ENCODE measurements at places on chromosomes 5 and 9.

DNA sequence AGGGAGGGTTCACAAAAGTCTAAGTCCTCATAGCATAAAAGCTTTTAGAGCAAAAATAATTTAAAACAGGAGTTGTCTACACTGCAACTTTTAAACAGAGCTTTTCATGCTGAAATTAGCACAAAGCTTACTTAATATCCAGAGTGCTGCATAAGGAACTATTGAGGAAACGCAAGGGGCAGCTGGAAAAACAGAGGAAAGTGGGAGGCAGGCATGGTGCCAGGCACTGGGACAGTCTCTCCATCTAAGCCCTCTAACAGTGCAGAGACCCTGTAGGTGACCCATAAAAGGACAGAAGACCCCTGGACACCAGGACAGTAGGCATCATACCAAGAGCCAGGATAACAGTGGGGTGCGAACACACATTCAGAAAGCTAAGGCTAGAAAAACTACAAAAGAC is 49.3 kb downstream of the ADAMTS12 start:
- no peak overlapping the region for H3K27ac ChIP-seq
- no peak for DNase-seq
- no peak overlapping the region for H3K4me3 ChIP-seq
- H3K27me3 ChIP-seq = peaks cover 9% of the 10 kb centered on the region
- H3K36me3 ChIP-seq = peaks cover 6% of the 10 kb centered on the region

DNA sequence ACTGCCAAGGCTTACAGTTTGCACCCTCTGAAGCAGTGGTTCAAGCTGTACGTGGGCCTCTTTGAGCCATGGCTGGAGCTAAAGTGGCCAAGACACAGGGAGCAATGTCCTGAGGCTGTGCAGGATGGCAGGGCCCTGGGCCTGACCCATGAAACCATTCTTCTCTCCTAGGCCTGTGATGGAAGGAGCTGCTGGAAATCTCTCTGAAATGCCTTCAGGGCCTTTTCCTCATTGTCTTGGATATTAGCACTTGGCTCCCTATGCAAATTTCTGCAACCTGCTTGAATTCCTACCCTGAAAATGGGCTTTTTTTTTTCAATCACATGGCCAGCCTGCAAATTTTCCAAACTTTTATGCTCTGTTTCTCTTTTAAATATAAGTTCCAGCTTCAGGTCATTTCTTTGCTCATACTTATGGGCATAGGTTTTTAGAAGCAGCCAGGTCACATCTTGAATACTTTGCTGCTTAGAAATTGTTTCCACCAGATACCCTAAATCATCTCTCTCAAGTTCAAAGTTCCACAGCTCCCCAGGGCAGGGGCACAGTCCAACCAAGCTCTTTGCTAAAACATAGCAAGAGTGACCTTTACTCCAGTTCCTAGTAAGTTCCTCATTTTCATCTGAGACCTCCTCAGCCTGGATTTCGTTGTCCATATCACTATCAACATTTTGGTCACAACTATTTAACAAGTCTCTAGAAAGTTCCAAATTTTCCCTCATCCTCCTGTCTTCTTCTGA is 138.3 kb downstream of the OSTF1 start:
- H3K27me3 ChIP-seq = peaks cover 3% of the 10 kb centered on the region
- DNase-seq = no peak
- H3K36me3 ChIP-seq = peaks cover 3% of the 10 kb centered on the region
- peaks cover 2% of the 10 kb centered on the region for H3K4me1 ChIP-seq

DNA sequence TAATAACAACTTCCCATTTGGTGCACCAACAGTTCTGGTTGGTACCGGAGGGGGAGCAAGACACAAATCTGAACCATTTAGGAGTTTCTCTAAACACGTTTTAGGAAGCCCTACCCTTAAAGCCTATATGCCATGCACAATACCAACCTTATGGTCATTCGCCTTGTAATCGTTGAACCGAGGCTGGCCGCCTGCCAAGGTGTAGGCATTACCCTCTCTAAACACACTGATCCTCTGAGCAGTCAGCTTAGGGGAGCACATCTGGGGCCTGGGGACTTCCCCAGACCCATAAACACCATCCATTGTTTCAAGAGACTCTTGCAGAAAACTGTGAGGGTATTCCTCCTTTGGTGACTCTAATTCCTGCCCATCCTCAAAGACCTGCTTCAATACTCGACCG is 328 bp downstream of the GRXCR2 start:
- peaks cover 2% of the 10 kb centered on the region for H3K27me3 ChIP-seq
- no peak overlapping the region for H3K27ac ChIP-seq
- no peaks in the 10 kb centered on the region for H3K36me3 ChIP-seq
- no peak for DNase-seq

DNA sequence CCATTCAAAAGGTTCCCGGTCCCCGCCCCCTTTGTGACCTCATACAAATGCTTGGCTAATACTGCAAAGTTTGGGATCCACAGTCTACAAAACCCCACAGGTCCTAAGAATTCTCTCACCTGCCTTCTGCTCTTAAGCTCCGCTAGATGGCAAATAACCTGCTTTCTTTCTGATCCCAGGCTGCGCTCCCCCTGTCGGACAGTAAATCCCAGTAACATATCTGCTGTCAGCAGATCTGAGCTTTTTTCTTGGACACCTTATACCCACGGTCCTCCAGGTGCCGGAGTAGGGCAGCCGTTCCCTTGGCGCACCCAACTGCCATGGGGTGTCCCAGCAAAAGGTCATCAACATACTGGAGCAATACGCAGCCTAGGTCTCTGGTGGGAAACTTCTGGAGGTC is 39.0 kb upstream of the PPP1R26 start:
- H3K4me3 ChIP-seq = no peak overlapping the region
- no peak for DNase-seq
- H3K4me1 ChIP-seq = no peaks in the 10 kb centered on the region
- H3K36me3 ChIP-seq = no peaks in the 10 kb centered on the region
- no peak overlapping the region for H3K27ac ChIP-seq

- DNase-seq = no peak
- H3K27ac ChIP-seq = no peak overlapping the region
- peaks cover 28% of the 10 kb centered on the region for H3K27me3 ChIP-seq
- H3K4me3 ChIP-seq = no peak overlapping the region
These were observed 101.5 kb downstream of the ARHGEF28 start for GRCh38 chr5:73727470-73727869.

DNA sequence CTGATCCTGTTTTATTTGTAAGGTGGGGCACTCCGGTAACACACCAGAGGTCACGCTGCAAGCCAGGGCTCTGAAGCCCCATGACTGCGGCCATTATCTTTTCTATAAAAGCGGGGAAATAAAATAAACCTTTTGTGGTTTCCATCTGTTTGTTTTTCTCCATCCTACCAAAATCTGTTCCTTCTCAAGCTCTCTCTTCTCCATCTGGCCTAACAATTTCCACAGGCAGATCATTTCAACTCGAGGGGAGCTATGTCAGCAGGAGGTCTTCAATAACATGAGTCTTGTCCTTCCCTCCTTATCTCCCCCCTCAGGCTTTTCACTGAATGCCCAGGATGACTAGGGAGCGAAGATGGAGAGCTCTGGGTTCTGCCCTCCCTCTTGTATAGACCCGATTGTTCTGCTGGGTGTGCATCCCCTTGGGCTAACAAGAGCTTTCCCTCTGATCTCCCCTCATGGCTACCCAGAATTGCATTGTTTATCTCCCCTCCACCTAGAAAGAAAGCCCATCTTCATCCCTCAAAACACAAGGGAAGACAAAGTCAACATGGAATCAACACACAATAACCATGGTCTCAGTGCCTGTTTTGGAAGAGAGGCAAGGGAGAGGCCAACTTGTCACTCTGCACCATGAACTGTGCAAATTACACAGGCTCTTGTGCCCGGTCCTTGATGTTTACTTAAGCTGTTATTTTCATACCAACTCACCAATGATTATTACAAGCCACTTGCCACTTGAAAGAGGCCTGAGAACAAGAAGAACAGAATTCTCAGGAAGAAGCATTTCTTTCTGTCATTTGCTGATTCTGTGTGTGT is 187.8 kb downstream of the FANCC start:
- H3K27me3 ChIP-seq = no peaks in the 10 kb centered on the region
- peaks cover 1% of the 10 kb centered on the region for H3K4me1 ChIP-seq
- no peak overlapping the region for H3K27ac ChIP-seq
- H3K36me3 ChIP-seq = peaks cover 1% of the 10 kb centered on the region

- DNase-seq = no peak
- no peak overlapping the region for H3K27ac ChIP-seq
- H3K27me3 ChIP-seq = peaks cover 9% of the 10 kb centered on the region
These were observed 1.3 kb downstream of the IL31RA start for GRCh38 chr5:55852503-55852902.

DNA sequence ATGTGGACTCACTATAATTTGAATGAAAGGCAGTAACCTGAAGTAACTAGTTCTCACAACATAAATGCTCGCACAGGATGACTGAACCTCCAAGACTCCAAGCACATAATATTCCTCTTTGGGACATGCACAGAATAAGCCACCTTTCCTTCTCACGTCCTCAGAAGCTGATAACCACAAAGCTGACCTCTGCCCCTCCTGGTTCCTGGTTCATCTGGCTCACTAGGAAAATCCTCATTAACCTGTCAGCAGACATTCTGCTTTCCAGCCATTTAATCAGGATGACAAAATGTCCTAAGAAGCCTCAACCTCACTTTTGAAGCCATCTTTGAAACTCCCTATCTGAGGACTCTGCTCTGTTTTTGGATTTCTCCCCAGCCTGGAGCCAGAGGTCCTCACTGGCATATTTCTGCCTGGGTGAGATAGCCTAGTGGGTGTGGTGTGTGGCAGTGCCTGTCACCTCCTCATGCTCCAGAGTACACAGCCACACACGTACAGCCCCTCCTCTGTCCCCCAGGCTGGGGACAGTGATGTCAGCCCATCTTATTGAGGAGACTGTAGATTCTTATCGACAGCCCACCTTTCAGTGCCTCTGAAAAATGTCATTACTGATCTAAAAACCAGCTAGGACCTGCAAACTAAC is 10.3 kb downstream of the ANKH start:
- H3K27ac ChIP-seq = no peak overlapping the region
- DNase-seq = no peak
- H3K4me1 ChIP-seq = no peaks in the 10 kb centered on the region
- peaks cover 3% of the 10 kb centered on the region for H3K36me3 ChIP-seq
- no peaks in the 10 kb centered on the region for H3K27me3 ChIP-seq

GRCh38 chr5:141852448-141852847 is 25.8 kb downstream of the PCDH1 start:
- H3K27me3 ChIP-seq = peaks cover 2% of the 10 kb centered on the region
- no peak overlapping the region for H3K27ac ChIP-seq
- H3K36me3 ChIP-seq = no peaks in the 10 kb centered on the region
- no peak for DNase-seq
- peaks cover 9% of the 10 kb centered on the region for H3K4me1 ChIP-seq

GRCh38 chr5:157548513-157549282 is 26.9 kb downstream of the ADAM19 start:
- H3K4me3 ChIP-seq = peak overlapping the region; percentile 50
- DNase-seq = no peak
- H3K36me3 ChIP-seq = peaks cover 42% of the 10 kb centered on the region
- H3K27ac ChIP-seq = peak overlapping the region; percentile 39
- peaks cover 4% of the 10 kb centered on the region for H3K27me3 ChIP-seq

- no peaks in the 10 kb centered on the region for H3K27me3 ChIP-seq
- no peak overlapping the region for H3K27ac ChIP-seq
- peaks cover 50% of the 10 kb centered on the region for H3K36me3 ChIP-seq
- no peak for DNase-seq
These were observed 19.0 kb downstream of the STOM start for GRCh38 chr9:121350993-121351561.

GRCh38 chr9:120212853-120213200 is 367.1 kb downstream of the CDK5RAP2 start:
- no peaks in the 10 kb centered on the region for H3K4me1 ChIP-seq
- H3K27ac ChIP-seq = no peak overlapping the region
- no peak for DNase-seq
- no peaks in the 10 kb centered on the region for H3K27me3 ChIP-seq

GRCh38 chr9:136306211-136307208 is 2.6 kb upstream of the CCDC187 start:
- no peak for DNase-seq
- no peak overlapping the region for H3K4me3 ChIP-seq
- H3K4me1 ChIP-seq = peaks cover 4% of the 10 kb centered on the region
- H3K27ac ChIP-seq = peak overlapping the region; percentile 36
- no peaks in the 10 kb centered on the region for H3K27me3 ChIP-seq

- no peak overlapping the region for H3K27ac ChIP-seq
- no peaks in the 10 kb centered on the region for H3K36me3 ChIP-seq
- no peak overlapping the region for H3K4me3 ChIP-seq
- no peak for DNase-seq
These were observed 77.5 kb downstream of the GLIS3 start for GRCh38 chr9:4222357-4222756.

DNA sequence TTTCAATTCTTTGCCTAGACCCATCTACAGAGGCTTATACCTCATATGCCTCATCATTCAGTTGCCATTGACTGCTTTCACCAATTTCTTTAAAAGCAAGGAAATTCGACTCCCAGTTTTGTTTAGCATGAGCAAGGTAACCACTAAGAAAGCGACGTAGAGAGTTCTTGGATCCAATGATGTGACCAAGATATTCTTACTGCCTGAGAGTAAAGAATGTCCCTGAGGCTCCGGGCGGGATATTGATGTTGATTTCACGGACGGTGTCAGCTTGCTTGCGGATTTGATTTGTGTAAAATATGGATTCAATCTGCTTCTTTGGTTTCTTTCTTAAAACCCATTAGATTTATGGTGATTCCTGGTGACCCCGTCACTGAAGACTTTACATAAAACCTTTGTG is 135.1 kb upstream of the ICE1 start:
- H3K27me3 ChIP-seq = no peaks in the 10 kb centered on the region
- no peak for DNase-seq
- no peaks in the 10 kb centered on the region for H3K36me3 ChIP-seq
- H3K4me3 ChIP-seq = no peak overlapping the region

GRCh38 chr5:74405593-74405992 is 234.9 kb downstream of the ENC1 start:
- H3K4me3 ChIP-seq = no peak overlapping the region
- DNase-seq = no peak
- H3K4me1 ChIP-seq = no peaks in the 10 kb centered on the region
- peaks cover 14% of the 10 kb centered on the region for H3K27me3 ChIP-seq
- no peaks in the 10 kb centered on the region for H3K36me3 ChIP-seq
- H3K27ac ChIP-seq = no peak overlapping the region

DNA sequence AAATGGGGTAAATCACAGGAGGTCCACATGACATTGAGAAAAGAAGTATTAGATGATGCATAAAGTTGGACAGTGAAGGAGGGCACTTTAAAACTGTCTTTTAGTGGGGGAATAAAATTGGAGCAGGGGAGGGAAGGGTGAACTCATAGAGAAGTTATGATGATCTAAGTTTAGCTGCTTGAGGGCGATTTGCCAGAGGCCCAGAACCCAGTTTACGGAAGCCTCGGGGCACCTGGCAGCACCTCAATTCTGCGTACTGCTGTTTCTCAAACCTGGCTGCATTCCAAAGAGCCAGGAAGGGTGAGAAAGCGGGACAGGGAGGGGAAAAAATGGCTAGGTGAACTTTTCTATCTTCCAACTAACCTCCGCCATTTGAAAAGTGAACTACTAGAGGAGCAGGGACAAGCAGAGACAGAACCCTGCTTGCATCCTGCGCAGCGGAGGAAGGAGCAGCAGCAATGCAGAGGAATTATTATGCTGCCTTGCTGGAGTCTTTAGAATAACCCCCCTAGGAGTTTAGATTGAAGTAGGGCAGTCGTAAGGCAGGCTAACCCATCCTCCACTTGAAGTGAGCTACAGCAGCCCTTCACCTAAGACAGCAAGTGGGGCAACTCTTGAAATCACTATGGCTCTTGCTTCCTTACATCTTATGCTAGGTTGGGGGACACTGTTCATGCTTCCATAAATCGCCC is 316.8 kb downstream of the BRINP1 start:
- no peak overlapping the region for H3K27ac ChIP-seq
- no peak overlapping the region for H3K4me3 ChIP-seq
- no peaks in the 10 kb centered on the region for H3K27me3 ChIP-seq
- H3K36me3 ChIP-seq = no peaks in the 10 kb centered on the region
- no peak for DNase-seq
- H3K4me1 ChIP-seq = no peaks in the 10 kb centered on the region

- H3K27me3 ChIP-seq = no peaks in the 10 kb centered on the region
- peak; percentile 47 for DNase-seq
- H3K27ac ChIP-seq = peak overlapping the region; percentile 83
These were observed 47.6 kb downstream of the PDCD1LG2 start for GRCh38 chr9:5557606-5558587.

Data from activated naive CD8-positive, alpha-beta T cell treated with anti-CD3 and anti-CD28 coated beads, Interleukin-2, amount 10 ng/mL, durations not matched to agents 7 days and 5 days (primary cell).